Hematopoietic multipotent progenitor cell treated with erythropoietin and hydrocortisone succinate and interleukin-3 and kit ligand, for 15 days (in vitro differentiated cells): ENCODE measurements at places on chromosomes 5 and 9.

DNA sequence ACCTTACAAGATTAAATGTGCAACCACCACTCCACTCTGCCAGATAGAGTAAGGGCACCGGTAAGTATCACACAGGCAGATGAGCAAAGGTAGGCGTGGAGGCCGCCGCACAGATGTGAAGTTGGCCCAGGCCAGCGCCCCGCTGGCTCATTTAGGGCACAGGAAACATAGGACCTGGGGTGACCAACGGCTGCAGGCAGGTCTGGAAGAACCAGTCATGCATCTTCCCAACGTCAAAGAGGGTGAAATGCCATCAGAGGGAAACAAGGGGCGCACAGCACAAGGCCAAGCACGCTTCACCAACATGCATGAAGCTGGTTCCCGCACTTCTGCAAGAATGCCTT lies 31.7 kb upstream of the SLC6A3 start:
- DNase-seq, result no peak

- no peak for DNase-seq
Measured at GRCh38 chr9:107222020-107222522, 61.0 kb upstream of the RAD23B start.

DNA sequence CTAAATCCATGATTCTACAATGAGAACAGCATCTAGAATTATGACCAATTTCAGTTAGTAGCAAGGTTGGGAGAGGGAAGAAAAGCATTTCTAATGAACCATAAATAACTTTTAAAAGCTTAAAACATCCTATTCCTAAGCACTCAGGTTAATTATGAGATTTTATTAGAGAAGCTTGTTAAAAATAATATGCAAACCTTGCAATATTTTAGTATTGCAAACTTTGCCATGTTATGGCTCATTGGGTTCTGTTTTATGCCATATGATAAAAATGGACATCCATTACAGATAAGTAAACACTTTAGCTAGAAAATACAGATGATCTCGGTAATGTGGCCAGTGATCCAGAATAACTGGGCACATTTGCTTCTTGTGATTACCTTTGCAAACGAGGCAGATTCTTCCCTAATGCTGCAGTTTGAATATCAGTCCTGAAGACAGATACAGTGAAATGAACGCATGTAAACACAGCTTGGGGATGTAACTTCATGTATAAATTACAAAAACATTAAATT lies 447.0 kb downstream of the PLK2 start:
- peak; percentile 0 for DNase-seq

DNA sequence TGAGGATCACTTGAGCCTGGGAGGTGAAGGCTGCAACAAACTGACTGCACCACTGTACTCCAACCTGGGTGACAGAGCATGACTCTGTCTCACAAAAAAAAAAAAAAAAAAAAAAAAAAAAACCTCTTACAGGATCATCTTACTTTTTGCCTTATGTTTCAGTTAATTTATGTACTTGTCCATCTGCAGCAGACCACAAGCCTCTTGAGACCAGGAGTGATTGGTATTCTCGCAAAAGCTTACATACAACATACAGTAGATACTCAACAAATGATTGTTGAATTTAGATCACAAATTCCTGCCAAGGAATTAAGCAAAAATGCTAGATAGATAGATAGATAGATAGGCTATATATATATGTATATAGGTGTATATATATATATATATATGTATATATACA lies 12.4 kb downstream of the CEMIP2 start:
- DNase-seq, result no peak

DNA sequence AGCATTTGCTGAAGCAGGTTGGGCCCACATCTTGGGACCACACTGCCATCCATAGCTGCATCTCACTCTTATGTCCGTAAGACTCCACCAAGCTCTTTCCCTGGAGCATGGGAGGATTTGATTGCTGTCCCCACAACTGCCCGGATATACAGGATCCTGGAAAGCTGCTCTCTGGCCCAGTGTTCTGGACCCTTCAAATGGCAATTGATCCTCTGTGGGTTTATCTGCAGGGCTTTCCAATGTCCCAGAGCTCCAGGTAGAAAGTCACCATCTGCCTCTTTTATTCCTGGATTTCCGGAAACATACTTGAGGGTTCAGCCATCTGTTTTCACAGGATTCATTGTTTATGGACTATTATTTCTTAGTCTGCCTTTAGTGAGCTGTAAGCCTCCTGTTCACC lies 214.6 kb downstream of the SREK1 start:
- DNase-seq, result no peak

GRCh38 chr5:131514316-131515283 lies 120.4 kb downstream of the RAPGEF6 start:
- no peak for DNase-seq

DNA sequence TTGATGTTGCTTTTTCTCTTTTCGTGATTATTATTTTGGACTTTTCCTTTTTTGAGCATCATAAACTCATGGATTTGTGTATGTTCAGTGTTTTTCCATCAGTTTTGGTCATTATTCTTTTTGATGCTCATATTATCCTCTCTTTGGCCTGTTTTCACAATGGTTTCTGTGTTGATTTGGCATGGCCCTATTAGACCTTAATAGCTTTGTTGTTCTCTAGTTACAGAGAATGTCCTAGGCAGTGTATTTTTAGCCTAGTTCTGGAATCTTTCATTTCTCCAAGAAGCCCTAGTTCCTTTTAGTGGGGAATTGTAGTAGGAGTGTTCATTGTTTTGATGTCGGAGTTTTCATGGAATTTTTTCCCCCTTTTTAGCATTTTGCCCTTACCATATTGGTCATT lies 41.3 kb upstream of the ROPN1L start:
- DNase-seq, result no peak

GRCh38 chr5:20360263-20360662 lies 372.3 kb upstream of the CDH18 start:
- DNase-seq, result no peak
